Sciatic nerve (tissue), 2 donors: ENCODE measurements at places on chromosomes 7 and 10.

- DNase-seq = no peak
Measured at GRCh38 chr7:80900583-80901576, 18.0 kb downstream of the SEMA3C start.

DNA sequence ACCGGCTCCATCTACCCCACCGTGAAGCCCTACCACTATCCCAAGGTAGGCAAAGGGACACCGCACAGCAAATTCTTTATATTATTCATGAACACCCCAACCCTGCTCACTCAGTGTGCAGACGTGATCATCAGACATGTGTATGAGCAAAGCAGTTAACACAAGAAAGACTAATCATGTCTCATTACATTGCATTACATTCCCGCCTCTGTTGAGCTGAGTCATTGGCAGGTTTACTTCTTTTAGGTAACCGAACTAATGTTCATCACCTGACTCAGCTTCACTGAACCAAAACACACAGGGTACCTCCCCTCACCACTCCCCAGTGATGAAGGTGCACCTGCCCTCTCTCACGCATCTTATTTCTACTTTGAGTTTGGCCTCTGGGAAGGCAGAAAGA, 233.4 kb downstream of the PAXIP1 start:
- DNase-seq = no peak

- DNase-seq = no peak
Measured at GRCh38 chr10:104321725-104322415, 16.4 kb downstream of the ITPRIP start.

- DNase-seq = no peak
Measured at GRCh38 chr10:110996256-110996655, 76.9 kb downstream of the SHOC2 start.
